Psoas muscle (tissue), 8 donors: ENCODE measurements at places on chromosomes 5 and 9.

GRCh38 chr5:88657136-88657535, 225.8 kb downstream of the MEF2C start:
- no peak for DNase-seq

GRCh38 chr5:133849116-133849515, 119.3 kb downstream of the C5orf15 start:
- DNase-seq, result no peak

DNA sequence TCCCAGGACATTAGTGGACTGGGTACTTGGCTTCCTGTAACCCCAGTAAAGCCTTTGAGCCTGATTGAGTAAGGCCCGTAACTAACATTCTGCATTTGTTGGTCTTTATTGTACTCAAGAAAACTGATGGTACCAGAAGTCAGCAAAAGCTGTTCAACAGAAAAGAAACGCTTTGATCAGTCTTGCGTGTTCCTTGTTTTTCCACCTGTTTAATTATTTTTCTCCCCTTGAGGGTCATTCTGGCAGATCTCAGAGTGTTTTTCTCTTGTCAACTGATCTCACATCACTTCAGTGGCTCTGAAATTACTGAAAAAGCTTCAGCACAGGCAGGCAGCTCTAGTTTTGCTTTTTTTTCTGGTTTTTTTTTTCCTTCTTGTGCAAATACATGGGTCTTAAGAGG, 6.1 kb upstream of the TMEM268 start:
- no peak for DNase-seq

DNA sequence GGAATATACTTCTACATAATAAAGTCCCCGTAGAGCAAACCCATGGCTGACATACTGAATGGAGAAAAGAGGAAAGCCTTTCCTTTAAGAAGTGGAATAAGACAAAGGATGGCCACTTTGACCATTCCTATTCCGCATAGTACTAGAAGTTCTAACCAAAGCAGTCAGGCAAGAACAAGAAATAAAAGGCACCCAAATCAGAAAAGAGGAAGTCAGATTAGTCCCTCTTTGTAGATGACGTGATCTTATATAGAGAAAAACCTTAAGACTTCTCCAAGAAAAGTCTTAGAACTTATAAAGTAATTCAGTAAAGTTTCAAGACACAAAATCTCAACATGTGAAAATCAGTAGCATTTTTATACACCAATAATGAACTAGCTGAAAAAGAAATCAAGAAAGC, 133.9 kb downstream of the GIN1 start:
- DNase-seq, result no peak
